ENCODE measurements at places on chromosomes 7 and 10.

- DNase-seq: no peak
Measured at GRCh38 chr10:129810-130209, 5.4 kb upstream of the ZMYND11 start.

- DNase-seq: no peak
Measured at GRCh38 chr10:99758211-99758891, 24.1 kb upstream of the ABCC2 start.

GRCh38 chr10:74361678-74362077 is 210.7 kb downstream of the ADK start:
- DNase-seq: no peak

- no peak for DNase-seq
Measured at GRCh38 chr7:48309720-48310119, 138.5 kb downstream of the ABCA13 start.

GRCh38 chr7:24595671-24596418 is 22.6 kb downstream of the PALS2 start:
- DNase-seq: no peak

DNA sequence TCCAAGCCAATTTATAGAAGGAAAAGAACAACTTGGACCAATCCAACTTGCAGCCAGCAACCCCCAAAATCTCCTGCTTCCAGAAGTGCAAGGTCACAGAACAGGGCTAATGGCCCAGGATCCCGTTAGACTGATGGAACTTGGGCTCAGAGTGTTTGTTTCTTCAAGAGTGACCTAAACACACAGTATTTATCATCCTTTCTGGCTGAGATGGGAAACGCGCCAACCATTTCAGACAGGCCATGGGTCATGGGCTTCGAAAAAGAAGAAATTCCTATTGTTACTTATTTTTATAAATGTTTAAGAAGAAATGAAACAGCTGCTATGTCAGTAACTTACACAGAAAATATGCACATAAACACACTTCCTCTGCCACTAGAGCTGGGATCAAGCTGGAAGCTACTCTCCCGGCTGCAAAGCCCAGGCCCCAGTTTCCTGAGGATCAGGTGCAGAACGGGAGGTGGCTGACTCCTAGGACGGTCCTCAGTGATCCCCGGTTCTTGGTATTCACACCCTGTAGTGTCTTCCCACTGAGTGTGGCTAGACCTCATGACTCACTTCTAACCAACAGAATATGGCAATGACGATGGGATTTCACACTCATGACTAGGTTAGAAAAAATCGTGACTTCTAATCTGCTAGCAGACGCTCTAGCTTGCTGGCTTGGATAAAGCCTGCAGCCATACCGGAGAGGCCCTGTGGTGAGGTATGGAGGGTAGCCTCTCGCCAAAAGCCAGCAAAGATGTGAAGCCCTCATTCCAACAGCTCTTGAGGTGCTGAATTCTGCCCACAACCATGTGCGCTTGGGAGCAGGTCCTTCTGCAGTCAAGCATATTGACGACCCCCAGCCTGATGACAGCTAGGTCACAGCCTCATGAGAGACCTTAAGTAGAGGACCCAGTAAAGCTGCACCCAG is 60.2 kb downstream of the CHST15 start:
- DNase-seq: no peak

- no peak for DNase-seq
Measured at GRCh38 chr7:96253441-96253840, 68.5 kb downstream of the SLC25A13 start.
